ENCODE measurements at places on chromosomes 16 and 17.

DNA sequence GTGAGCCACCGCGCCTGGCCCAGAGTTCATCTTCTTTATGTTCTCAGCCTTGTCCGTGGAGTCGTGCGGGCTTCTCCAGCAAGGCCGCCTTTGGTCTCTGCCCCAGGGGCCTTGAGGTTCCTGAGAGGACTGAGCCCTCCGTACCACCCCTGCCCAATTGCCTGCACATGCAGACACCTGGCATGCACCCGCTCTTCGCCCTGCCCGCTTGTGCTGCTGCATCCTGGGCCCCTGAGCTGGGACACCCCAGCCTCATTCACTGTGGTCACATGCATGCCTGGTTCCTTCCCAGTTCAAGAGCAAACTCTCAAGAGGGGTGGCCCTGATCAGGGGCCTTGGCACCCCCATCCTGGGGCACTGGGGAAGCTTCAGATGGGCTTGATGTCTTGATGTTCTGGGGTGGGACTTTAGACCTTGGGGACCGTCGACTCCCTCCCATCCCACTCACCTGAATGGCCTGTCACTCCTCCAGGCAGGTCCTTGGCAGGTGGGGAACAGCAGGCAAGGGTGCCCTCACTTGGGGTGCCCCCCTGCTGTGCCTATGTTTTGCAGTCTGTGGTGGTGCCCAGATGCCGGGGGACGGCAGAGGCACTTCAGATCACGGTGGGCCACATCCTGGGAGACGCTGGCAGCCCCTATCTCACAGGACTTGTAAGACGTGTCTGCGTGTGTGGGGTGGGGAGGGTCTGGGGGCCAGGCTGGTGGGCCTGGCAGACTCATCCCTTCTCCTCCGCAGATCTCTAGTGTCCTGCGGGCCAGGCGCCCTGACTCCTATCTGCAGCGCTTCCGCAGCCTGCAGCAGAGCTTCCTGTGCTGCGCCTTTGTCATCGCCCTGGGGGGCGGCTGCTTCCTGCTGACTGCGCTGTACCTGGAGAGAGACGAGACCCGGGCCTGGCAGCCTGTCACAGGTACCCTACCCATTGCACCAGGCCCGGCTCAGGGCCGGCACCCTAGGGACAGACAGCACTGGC, 12.7 kb upstream of the SPNS2 start:
- peak; percentile 44 for DNase-seq

DNA sequence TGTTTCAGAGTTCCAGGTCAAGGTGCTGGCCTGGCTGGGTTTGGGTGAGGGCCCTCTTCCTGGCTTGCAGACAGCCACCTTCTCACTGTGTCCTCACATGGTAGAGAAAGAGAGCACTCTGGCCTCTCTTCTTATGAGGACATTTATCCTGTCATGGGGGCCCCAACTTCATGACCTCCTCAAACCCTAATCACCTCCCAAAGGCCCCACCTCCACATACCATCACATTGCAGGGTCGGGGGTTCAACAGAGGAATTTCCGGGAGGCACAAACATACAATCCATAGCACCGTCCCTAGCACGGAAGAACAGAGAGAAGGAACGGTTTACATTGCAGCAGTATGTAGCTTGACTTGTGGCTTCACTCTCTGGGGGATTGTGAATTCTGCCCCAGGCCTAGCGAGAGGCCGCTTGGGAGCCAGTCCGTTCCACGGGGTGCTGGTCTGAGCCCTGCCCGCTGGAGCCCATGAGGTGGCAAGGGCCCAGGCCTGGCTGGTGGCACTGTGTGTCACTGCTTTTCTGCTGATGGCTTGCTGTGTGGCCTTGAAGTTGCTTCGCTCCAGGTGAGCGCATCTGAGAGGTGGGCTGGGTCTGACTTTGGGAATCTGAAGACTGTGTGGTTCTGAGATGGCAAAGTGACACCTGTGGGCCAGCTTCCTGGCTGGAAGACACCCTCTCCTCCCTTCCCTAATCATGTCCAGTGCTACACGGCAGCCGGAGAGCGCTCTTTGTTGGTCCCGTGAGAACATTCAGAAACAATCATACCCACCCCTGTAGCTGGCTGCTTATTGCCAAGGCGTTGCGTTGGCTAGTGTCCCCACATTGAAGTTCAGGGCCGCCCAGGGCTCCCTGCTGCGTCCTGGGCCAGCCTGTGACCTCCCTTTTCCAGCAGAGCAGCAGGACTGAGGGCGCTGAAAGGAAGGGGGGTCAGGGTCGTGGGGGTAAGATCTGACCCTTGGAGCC, 98.3 kb downstream of the CMIP start:
- DNase-seq: no peak

- DNase-seq: no peak
Observed at GRCh38 chr17:34692920-34693319, 113.5 kb downstream of the TMEM132E start.

- DNase-seq: no peak
Observed at GRCh38 chr17:83004791-83005380, 74.5 kb upstream of the METRNL start.

DNA sequence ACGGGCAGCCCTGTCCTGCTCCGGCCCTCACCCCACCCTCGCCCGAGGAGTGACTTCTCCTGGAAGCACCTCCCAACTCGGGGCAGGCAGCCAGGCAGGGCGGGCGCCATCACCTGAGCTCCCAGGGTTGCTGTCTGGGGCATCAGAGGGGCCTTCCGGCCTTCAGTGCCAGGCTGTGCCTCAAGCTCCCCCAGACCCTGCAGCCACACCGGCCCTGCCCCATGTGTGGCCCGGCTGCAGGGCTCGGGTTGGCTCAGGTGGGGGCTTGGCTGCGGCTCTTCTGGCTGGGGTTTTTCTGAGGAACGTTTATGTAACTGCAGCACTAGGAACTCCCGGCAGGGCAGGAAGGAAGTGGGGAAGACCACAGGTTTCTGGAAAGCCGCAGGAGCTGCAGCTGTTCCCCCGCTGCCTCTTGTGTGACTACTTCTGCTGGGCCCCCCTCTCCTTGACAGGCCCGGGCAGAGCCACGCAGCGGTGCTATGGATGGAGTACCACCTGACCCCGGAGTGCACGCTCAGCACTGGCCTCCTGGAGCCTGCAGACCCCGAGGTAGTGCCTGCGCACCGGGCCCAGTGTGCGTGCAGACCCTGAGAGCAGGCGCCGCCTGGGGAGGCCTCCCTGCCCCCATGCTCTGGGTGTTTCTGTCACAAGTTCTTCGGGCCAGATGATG, 45.6 kb downstream of the PRMT7 start:
- DNase-seq: peak; percentile 34

DNA sequence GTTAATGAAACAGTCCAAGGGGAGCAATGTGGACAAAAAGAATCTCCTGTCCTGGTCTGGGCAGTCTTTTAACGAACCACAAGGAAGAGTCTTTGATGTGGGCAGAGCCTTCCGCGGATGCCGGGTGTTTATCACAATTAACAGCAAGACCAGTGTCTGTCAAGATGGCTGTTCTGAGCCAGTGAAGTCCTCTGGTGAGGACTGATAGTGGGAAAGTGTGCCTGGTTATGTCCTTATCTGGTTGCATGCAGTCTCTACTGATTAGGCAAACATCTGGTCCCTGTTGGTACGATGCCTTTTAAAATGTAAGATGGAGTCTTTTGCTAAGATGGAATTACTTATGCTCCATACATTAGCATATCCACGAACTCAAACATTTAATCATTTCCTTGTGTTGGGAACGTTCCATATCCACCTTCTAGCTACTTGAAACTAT, 88.5 kb downstream of the ZNF18 start:
- no peak for DNase-seq

- DNase-seq: peak; percentile 19
Observed at GRCh38 chr17:1294157-1294717, 14.8 kb downstream of the TRARG1 start.

DNA sequence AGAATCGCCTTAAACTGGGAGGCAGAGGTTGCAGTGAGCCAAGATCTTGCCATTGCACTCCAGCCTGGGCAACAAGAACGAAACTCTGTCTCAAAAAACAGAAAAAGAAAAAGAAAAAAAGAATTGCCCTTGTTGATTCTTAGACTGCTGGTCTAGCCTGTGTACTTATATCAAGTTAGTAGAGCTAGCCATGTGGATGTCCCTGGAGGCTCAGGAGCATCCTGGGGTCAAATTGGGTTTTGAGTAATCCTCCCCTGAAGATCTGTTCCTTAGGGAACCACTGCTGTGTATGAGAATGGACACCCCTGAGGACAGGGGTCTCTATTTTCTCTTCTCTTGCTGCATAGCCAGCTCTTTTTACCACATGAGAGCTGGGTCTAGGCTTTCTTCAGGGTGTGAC, 21.5 kb downstream of the SLC7A6OS start:
- DNase-seq: no peak

DNA sequence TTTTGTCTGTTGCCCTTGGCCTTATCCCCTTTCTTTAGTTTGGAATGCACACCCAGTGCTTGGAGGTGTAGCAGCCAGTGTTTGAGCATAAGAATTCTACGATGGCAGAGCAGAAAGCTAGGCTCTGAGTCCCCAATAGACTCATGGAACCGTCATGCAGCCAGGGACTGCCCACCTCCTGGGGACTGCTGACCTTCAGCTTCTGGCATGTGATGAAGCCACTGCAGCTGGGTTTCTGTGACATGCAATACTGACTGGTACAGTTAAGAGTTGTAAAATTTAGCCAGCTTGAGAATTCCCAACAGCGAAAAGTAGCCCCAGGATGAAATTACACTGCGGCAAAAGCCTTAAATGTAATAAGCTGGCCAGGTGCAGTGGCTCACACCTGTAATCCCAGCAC, 9.0 kb upstream of the MAP3K14 start:
- DNase-seq: no peak

DNA sequence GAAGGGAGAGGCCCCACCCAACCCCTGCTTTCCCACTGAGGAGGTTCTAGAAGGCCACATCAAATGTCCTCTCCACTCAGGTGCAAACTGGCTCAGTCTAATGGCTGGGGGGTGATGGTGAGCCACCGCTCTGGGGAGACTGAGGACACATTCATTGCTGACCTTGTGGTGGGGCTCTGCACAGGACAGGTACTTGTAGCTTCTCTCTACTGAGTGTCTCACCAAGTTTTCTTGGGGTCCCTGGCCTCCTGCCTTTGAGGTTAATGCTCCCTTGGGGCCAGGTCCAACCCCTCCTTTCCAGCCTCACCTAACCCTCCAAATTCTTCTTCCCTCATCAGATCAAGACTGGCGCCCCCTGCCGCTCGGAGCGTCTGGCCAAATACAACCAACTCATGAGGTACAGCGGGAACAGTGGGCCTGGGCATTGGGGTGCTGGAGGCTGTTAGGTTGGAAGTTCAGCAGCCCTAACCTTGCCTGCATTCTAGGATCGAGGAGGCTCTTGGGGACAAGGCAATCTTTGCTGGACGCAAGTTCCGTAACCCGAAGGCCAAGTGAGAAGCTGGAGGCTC, 5.7 kb downstream of the ENO3 start:
- no peak for DNase-seq

- DNase-seq: no peak
Observed at GRCh38 chr17:30218799-30219198, 16.7 kb downstream of the SLC6A4 start.

DNA sequence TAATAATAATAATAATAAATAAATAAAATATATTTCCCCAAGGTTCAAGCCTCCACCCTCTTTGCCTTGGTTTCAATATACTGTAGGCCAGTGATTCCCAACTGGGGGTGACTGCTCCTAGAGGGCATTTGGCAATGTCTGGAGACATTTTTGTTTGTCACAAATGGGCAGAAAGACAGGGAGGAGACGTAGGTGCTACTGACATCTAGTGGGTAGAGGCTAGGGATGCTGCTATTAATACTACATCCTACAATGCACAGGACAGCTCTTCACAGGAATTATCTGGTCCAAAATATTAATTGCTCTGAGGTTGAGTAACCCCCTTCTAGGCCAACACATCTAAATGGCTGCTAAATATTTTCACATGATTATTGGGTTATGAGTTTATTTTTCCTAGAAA, 12.8 kb upstream of the PRR14 start:
- no peak for DNase-seq

- no peak for DNase-seq
Observed at GRCh38 chr17:45997624-45998023, 1.4 kb upstream of the STH start.

GRCh38 chr16:28846933-28847273, 755 bp upstream of the TUFM start:
- no peak for DNase-seq

Measured in stimulated activated CD4-positive, alpha-beta T cell treated with anti-CD3 and anti-CD28 coated beads, Interleukin-15, amount 100 ng/mL, for 1 hour (primary cell).